ENCODE measurements at places on chromosomes 7 and 10.

DNA sequence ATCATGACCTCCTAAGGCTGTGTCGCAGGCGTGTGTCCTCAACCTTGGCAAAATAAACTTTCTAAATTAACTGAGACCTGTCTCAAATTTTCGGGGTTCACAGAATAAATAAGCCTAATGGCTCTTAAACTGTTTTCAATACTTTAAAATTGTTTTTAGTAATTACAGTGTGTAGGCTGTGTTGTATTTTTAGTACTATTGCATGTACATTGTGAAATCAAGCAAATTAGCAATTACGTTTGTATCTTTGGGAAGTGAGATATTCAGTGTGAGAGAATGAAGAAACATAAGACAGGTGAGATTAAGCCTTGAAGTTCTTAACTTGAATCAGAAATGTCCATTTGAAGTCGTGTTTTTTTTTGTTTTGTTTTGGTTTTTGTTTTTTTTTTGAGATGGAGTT lies 4.8 kb upstream of the AKR1B10 start:
- DNase-seq: no peak

DNA sequence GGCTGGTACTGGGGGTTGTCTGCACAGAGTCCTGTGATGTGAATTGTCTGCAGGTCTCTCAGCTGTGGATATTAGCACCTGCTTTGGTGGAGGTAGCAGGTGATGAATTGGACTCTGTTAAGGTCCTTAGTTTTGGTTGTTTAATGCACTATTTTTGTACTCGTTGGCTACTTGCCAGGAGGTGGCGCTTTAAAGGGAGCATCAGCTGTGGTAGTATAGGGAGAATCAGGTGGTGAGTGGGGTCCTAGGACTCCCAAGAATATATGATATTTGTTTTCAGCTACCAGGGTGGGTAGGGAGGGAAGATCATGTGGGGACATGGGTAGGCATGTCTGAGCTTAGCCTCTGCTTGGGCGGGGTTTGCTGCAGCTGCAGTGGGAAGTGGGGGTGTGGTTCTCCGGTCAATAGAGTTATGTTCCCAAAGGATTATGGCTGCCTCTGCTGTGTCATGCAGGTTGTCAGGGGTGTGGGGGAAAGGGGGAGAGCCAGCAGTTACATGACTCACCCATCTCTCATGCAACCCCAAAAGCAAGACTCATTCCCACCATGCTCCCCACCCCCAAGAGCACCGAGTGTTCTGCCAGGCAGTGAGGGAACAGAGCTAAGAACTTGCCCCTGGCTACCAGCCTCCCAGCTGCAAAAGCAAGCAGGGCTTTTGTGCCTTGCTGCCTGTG lies 53.7 kb upstream of the ZNF273 start:
- DNase-seq: no peak

GRCh38 chr10:131439705-131440104 lies 128.2 kb upstream of the TCERG1L start:
- no peak for DNase-seq

GRCh38 chr10:97463363-97464132 lies 17.6 kb downstream of the ZDHHC16 start:
- DNase-seq: peak; percentile 78

DNA sequence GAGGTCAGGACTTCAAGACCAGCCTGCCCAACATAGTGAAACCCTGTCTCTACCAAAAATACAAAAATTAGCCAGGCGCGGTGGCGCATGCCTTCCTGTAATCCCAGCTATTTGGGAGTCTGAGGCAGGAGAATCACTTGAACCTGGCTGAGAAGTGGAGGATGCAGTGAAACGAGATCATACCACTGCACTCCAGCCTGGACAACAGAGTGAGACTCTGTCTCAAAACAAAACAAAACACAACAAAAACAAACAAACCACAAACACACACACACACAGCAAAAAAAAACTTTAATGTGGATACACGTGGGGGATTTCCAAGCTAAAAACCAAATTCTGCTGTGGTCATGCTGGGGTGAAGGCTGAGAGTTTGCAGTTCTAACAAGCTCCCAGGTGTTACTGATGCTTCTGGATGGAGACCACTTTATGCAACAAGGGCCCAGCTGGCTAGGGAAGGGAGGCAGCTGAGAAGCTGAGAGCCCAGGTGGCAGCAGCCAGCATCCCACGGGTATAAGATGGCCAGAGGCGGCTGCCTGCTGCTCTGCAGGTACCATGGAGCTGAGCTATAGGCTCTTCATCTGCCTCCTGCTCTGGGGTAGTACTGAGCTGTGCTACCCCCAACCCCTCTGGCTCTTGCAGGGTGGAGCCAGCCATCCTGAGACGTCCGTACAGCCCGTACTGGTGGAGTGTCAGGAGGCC lies at the start of gene ZP3:
TSS of gene ZP3 (plus strand) at position 538 of the 699 bp plus-strand sequence. CDS start at position 553, 15 bp downstream.
- no peak for DNase-seq

- DNase-seq: no peak
Measured at GRCh38 chr10:6233725-6234277, 31.1 kb downstream of the PFKFB3 start.

GRCh38 chr10:90167174-90168064 lies 466.0 kb downstream of the KIF20B start:
- no peak for DNase-seq

- DNase-seq: peak; percentile 23
Measured at GRCh38 chr10:11285171-11285570, 267.5 kb downstream of the CELF2 start.
